ENCODE measurements at places on chromosomes 7 and 10.

GRCh38 chr10:13365243-13365642, 17.1 kb upstream of the SEPHS1 start:
- DNase-seq = no peak

- no peak for DNase-seq
Measured at GRCh38 chr10:60277656-60278055, 112.0 kb downstream of the ANK3 start.

DNA sequence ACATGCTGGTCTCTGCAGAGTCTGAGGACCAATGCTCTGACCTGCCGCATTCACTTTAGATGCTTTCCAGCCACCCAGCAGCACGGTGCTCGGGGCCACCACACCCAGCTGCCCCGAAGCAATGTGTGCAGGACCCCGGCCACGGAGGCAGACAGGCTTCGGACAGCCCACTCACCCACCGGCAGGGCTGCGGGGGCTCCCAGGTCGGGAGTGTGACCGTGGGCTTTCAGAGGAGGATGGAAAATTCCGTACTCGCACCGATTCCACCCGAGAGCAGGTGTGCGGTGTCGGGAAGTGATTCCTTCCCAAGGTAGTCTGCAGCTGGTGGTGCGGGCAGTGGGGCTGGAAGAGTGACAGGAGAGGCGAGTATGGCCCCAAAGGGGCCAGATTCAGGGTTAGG, 190.9 kb downstream of the DNAJB6 start:
- no peak for DNase-seq

DNA sequence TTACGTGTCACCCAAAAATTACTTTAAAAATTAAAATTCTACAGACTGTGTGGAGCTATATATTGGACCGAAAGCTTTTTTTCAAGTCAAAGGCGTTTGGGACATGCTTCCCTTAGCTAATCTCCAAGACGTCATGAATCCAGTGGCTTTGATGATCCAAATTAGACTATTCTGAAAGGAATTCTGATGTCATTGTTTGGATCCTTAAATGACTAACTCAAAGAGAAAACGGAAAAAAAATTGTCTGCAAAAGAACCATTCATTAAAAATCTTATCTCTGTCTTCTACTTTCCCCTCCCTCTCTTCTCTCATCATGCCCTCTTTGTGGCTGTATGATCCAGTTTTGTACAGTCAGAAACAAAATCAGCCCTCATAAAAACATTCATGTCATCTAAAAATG, 161.8 kb downstream of the ETV1 start:
- no peak for DNase-seq

DNA sequence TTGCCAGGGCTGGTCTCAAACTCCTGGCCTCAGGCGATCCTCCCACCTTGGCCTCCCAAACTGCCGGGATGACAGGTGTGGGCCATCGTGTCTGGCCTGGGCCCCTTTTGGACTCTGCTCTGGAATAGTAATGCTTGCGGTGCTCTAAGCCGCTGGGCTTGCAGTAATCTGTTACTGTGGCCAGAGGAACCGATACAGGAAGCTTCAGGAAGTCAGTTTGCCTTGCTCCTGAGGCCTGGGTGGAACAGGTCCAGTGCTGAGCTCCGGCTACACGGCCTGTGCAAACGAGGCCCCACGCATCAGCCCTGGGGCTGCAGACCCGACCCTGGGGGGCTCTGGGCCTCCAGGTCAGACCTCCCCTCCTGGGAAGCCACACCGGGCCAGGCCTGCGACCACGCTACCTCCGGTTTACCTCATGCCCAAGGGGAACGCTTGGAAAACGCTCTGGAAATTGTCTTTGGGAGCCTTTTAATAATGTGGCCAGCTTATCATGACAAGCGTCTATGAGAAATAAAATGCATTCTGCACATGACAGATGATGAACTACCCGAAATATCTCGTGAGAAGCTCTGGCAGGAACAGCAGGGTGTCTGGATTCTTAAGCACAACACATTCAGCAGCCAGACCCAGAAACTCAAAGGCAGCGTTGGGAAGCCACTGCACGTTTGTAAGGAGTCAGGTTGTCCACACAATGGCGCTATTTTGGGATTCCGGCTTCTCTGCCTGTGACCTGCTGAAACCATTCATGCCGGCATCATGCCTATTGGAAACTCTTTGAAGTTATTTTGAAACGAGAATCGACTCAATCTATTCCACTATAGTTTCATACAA, 10.1 kb upstream of the ADAP1 start:
- DNase-seq = no peak
